ENCODE measurements at places on chromosomes 3 and 15.

DNA sequence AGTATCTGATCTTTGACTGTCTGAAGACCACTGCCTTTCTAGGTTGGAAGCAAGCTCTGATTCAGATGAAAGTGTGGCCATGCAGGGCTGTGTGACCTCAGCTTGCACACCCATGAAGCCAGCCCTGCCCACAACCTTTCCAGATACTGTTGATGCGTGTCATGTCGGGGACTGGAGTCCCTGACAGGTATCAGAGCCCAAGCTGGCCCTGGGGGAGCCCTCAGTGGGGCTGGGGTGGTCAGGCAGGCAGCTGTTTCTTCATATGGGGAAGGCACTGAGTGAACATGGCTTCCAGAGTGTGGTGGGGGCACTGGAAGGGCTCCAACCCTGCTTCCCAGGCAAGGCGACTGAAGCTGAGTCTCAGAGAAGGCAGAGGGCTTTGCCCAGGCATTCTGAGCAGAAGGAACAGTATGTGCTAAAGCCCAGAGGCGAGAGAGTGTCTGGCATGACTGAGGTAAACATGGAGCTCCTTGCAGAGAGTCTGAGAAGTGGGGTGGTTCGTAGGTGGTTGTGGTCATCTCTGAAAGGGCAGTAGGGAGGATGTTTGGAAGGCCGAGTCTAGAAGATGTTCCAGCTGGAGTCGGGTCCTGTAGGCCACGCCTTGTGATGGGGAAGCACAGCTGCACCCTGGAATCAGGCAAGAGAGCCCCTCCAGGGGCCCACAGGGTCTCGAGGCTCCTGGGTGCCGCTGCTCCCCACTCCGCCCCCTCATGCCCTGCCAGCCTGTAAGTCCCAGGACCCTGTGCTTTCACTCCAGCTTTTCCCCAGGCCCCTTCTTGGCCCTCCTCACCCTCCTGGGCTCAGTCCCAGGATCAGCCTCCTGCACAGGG, 122.2 kb downstream of the EEFSEC start:
- DNase-seq, result no peak

DNA sequence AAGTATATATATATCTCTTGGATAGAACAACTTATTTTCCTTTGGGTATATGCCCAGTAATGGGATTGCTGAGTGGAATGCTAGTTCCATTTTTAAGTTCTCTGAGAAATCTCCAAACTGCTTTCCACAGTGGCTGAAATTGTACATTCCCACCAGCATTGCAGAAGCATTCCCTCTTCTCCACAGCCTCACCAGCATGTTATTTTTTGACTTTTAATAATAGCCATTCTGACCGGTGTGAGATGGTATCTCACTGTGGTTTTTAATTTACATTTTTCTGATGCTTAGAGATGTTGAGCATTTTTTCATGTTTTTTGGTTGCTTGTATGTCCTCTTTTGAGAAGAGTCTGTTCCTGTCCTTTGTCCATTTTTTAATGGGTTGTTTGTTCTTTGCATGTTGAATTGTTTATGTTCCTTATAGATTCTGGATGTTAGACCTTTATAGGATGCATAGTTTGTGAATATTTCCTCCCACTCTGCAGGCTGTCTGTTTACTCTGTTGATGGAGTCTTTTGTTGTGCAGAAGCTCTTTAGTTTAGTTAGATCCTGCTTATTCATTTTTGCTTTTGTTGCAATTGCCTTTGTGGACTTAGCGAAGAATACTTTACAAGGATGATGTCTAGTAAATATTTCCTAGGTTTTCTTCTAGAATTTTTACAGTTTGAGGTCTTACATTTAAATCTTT, 82.7 kb upstream of the NR2F2 start:
- DNase-seq, result no peak

GRCh38 chr15:56052395-56053045, 59.1 kb upstream of the NEDD4 start:
- DNase-seq, result no peak

- no peak for DNase-seq
These were observed 12.9 kb downstream of the IQCH start for GRCh38 chr15:67267440-67267839.

DNA sequence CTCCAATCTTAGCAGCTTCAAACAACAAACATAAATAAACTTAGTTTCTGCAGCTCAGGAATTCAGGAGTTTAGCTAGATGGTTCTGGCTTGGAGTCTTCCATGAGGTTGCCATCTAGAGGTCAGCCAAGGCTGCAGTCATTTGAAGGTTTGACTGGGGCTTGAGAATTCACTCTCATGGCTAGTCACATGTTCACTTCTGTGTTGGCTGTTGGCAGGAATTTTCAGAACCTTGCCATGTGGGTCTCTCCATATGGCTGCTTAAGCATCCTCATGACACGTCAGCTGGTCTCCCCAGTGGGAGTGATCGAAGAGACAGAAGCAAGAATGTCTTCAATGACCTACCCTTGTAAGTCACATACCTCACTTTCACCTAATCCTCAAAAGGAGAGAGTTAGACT, 269.2 kb upstream of the CNTN3 start:
- DNase-seq, result no peak

DNA sequence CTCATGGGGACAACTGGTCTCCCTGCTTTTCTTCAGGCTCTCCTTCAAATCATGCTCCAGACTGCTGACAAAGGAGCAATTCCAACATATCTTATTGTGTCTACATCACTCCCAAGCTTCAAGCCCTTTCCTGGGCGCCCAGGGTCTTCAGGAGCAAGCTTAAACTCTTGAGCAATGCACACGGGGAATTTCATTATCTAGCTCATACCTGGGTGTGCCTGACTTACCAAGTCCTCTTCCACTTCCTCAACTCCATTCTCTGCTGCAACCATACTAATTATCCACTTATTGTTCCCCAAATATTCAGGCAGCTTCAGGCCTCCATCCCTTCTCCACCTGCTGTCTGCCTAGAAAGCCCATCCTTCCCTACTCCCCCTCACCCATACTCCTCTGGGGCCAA, 50.6 kb downstream of the B3GNT5 start:
- DNase-seq, result no peak

All from stimulated activated CD8-positive, alpha-beta memory T cell treated with anti-CD3 and anti-CD28 coated beads, Interleukin-4, amount 100 ng/mL, for 1 hour (primary cell).